ENCODE measurements at places on chromosomes 1 and 21. TPM values are rescaled to one million over a fixed set of nuclear protein-coding genes. Genes with fewer than 3 reads are reported as not detected.
A peak's percentile ranks its signal among the peaks of the same experiment; 100 is the strongest.

- H3K4me3 ChIP-seq: peak overlapping the region; percentile 90
- no peak for DNase-seq
- H3K36me3 ChIP-seq: no peaks in the 10 kb centered on the region
- peaks cover 50% of the 10 kb centered on the region for H3K27me3 ChIP-seq
Observed at GRCh38 chr1:218164930-218165700, 120.0 kb upstream of the RRP15 start.

GRCh38 chr21:34795548-34796180, 126.9 kb downstream of the CLIC6 start:
- H3K27ac ChIP-seq: peak overlapping the region; percentile 24
- no peaks in the 10 kb centered on the region for H3K4me1 ChIP-seq
- DNase-seq: no peak
- H3K36me3 ChIP-seq: peaks cover 16% of the 10 kb centered on the region
- H3K27me3 ChIP-seq: no peaks in the 10 kb centered on the region

DNA sequence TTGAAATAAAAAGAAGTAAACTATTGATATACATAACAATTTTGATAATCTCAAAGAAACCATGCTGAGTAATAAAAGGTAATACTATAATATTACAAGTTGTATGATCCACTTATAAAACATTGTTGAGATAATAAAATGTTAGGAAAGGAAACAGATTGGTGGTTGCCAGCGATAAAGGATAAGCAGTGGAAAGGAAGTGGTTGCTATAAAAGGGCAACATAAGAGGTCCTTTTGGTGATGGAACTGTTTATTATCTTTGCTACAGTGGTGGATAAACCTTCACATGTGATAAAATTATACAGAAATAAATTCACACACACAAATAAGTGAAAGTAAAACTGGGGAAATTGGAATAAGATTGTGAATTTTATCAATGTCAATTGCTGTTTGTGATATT, 15.1 kb downstream of the OR6F1 start:
- no peaks in the 10 kb centered on the region for H3K4me1 ChIP-seq
- DNase-seq: no peak
- no peaks in the 10 kb centered on the region for H3K36me3 ChIP-seq
- no peaks in the 10 kb centered on the region for H3K27me3 ChIP-seq
- no peak overlapping the region for H3K27ac ChIP-seq

Gene WDR26
- total RNA-seq: 157 TPM

Gene TMEM82
- not detected for total RNA-seq

- H3K27me3 ChIP-seq: no peaks in the 10 kb centered on the region
- peak overlapping the region; percentile 96 for H3K27ac ChIP-seq
- H3K4me1 ChIP-seq: peaks cover 32% of the 10 kb centered on the region
- H3K4me3 ChIP-seq: peak overlapping the region; percentile 81
Observed at GRCh38 chr1:2300004-2300771, 72.1 kb downstream of the SKI start.

DNA sequence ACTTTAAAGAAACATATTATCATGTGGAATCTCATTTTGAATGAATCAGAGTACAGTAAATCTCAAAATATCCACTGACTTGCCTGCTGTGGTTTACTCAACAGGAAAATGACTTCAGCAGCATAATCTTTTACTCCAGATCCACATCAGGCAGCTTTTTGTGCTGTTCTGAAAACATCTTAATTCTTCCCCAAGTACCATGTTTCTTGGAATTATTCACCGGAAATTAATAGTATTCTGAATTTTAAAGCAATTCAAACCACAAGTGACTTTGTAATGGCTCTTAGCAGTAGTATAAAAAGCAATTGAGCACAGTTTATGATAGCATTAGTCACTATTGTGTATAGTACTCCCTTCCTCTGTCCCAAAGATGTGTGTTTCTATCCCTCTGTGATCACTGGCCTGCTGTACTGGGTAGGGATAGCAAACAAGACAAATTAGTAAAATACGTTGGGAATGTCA, 64.2 kb upstream of the ERRFI1 start:
- no peak for DNase-seq
- H3K27ac ChIP-seq: no peak overlapping the region
- H3K36me3 ChIP-seq: peaks cover 5% of the 10 kb centered on the region
- peaks cover 23% of the 10 kb centered on the region for H3K27me3 ChIP-seq

GRCh38 chr21:39110431-39110830, 72.8 kb downstream of the PSMG1 start:
- H3K27ac ChIP-seq: no peak overlapping the region
- H3K27me3 ChIP-seq: peaks cover 48% of the 10 kb centered on the region
- no peak for DNase-seq
- no peaks in the 10 kb centered on the region for H3K4me1 ChIP-seq
- no peak overlapping the region for H3K4me3 ChIP-seq
- peaks cover 3% of the 10 kb centered on the region for H3K36me3 ChIP-seq

DNA sequence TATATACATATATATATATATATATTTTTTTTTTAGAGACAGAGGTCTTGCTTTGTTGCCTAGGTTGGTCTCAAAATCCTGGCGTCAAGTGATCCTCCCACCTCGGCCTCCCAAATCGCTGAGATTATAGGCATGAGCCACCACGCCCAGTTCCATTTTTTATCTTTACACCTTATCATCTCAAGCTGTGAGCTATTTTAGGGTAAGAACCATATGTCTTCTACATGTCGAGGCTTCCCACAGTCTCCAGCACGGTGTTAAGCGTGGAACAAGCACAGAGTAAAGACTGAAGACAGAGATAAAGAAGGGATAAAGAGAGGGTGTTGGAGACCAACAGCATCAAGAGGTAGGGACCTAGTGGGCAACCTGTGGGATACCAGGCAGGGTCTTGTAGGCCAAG, 14.2 kb downstream of the ARHGEF2 start:
- peak overlapping the region; percentile 93 for H3K27ac ChIP-seq
- no peak overlapping the region for H3K4me3 ChIP-seq
- H3K4me1 ChIP-seq: peaks cover 30% of the 10 kb centered on the region

DNA sequence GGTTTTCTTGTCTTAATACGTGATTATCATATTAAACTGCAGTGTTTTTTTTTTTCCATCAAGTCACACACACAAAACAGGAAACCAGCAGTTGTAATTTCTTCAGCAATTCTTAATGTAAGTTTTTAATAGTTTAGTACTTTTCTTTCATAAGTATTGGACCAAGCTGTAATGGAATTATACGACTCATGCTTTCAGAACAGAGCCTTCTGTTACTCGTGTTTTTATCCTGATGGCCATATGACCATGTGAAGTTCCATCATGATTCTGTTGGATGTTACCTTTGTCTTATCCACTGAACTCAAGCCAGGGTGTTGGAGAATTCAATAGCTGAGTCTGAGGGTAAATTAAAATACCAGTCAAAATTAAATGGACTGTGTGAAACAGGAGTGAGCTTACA, 72.0 kb upstream of the S1PR1 start:
- H3K36me3 ChIP-seq: no peaks in the 10 kb centered on the region
- no peak overlapping the region for H3K4me3 ChIP-seq
- H3K27ac ChIP-seq: no peak overlapping the region
- H3K27me3 ChIP-seq: no peaks in the 10 kb centered on the region

DNA sequence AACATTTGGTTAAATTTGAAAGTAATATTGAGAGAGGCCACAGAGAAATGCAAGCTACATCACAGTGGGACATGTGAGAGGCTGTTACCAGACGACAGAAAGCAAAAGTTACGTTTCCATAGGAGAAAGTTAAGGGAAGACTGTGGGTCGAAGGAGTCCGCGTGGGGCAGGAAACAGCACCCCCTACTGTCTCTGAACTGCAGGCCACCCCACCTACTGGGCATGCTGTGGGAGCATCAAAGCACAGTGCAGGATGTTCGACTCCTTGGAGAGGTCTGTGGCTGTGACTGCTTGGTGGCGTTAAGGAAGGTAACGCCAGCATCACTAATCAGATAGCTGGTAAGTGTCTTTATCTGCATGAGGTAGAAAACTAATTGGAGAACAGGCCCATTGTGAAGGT, 123.9 kb downstream of the PTBP2 start:
- peaks cover 17% of the 10 kb centered on the region for H3K27me3 ChIP-seq
- no peak overlapping the region for H3K4me3 ChIP-seq
- H3K27ac ChIP-seq: no peak overlapping the region
- H3K36me3 ChIP-seq: no peaks in the 10 kb centered on the region
- DNase-seq: no peak
- peaks cover 9% of the 10 kb centered on the region for H3K4me1 ChIP-seq

Gene CATSPERE
- total RNA-seq: 0.47 TPM

- no peak overlapping the region for H3K4me3 ChIP-seq
- no peaks in the 10 kb centered on the region for H3K36me3 ChIP-seq
- no peaks in the 10 kb centered on the region for H3K27me3 ChIP-seq
- no peak overlapping the region for H3K27ac ChIP-seq
- no peak for DNase-seq
- H3K4me1 ChIP-seq: peaks cover 8% of the 10 kb centered on the region
Observed at GRCh38 chr1:209610631-209610905, 27.1 kb downstream of the CAMK1G start.

- DNase-seq: no peak
- no peaks in the 10 kb centered on the region for H3K27me3 ChIP-seq
- no peak overlapping the region for H3K27ac ChIP-seq
- no peak overlapping the region for H3K4me3 ChIP-seq
- H3K4me1 ChIP-seq: peaks cover 13% of the 10 kb centered on the region
Observed at GRCh38 chr1:185334182-185334581, 17.1 kb upstream of the IVNS1ABP start.

DNA sequence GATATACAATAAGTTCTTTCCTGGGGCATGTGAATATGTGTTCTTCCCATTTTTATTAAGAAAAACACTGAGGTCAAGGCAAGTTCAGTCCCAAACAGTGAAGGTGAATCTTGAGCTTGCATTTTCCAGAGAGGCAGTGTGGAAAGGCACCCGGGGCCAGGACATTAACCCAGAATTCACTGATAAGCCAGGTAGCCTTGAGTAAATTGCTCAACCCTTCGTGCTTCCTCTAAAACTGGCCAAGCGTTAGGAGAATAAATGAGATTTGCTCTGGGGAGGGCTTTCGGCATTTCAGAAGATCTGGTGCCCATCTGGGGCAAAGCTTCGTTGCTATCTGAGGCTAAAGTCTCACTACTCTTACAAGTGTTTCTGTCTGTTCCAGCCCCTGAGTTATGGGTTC, 57.1 kb upstream of the KAZN start:
- no peak overlapping the region for H3K27ac ChIP-seq
- no peaks in the 10 kb centered on the region for H3K4me1 ChIP-seq
- H3K27me3 ChIP-seq: peaks cover 4% of the 10 kb centered on the region
- no peak for DNase-seq
- H3K36me3 ChIP-seq: no peaks in the 10 kb centered on the region

Gene EVA1C
- 21.9 TPM for total RNA-seq

DNA sequence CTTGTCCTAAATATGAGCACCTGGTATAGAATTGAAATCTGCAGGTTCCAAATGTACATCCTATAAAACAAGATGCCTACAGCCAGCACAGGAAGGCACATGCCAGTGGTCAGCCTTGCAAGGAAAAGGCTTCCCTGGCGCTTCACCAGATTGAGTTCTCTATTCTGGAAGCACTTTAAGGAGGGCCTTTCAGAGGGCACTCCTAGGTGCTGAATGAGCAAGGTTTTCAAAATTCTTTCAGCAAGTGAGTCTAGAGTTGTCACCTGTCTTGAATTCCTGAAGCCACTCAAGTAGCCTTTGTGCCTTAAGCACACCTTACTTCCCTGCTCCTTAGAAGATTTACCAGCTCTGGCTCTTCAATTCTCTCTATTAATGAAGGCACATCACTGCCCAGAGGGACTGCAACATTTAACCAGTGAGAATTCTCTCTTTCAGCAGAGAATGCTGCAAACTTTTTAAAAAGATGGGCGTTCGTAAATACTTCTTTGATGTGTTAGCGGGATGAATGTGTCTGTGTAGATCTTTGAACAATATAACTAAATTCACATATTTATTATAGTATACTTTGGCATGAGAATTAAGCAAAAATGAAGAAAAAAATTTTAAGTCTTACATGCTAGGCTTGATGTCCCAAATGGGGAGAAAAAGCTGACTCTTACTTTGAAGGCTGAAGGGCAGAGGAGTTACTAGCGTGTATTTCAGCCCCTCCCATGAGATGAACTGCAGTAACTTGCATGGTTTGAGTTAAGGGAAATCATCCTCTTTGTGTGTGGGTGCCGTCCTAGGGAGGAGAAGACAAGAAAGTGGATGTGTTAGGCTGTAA, 162.0 kb downstream of the NTPCR start:
- peaks cover 25% of the 10 kb centered on the region for H3K4me1 ChIP-seq
- H3K27ac ChIP-seq: no peak overlapping the region

DNA sequence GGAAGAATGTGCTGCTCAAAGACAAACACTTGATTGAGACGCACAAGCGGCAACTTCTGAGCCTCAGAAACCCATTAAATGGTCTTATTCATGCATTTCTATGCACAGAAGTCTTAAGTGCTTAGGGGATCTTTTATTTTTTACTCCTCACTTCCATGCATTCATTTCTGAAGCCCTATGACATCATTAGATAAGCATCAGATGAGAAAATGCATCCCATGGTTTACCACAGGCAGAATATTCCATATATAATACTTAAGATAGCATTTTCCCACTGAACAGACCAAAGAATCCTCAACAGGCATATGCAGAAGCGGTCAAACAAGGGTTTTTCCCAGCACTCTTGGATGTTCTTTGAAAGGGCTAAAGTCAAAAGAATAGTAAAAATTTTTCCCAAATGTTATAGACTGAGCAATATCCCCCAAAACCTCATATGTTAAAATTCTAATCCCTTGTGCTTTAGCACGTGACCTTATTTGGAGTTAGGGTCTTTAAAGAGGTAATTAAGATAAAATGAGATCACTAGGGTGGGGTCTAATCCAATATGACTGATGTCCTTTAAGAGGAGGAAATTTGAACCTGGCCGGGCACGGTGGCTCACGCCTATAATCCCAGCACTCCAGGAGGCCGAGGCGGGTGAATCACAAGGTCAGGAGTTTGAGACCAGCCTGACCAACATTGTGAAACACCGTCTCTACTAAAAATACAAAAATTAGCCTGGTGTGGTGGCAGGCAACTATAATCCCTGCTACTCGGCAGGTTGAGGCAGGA, 22.6 kb upstream of the FAM89A start:
- peaks cover 35% of the 10 kb centered on the region for H3K27me3 ChIP-seq
- no peak overlapping the region for H3K4me3 ChIP-seq
- H3K36me3 ChIP-seq: no peaks in the 10 kb centered on the region
- H3K27ac ChIP-seq: no peak overlapping the region

GRCh38 chr1:16117369-16117768, 38.5 kb downstream of the EPHA2 start:
- no peak overlapping the region for H3K27ac ChIP-seq
- H3K4me3 ChIP-seq: peak overlapping the region; percentile 55
- no peak for DNase-seq
- peaks cover 15% of the 10 kb centered on the region for H3K27me3 ChIP-seq

Gene TMPRSS15
- total RNA-seq: not detected

- H3K4me1 ChIP-seq: peaks cover 25% of the 10 kb centered on the region
- peak overlapping the region; percentile 97 for H3K4me3 ChIP-seq
- no peaks in the 10 kb centered on the region for H3K36me3 ChIP-seq
- no peaks in the 10 kb centered on the region for H3K27me3 ChIP-seq
Observed at GRCh38 chr1:235503403-235504121, 690 bp downstream of the B3GALNT2 start.

GRCh38 chr1:158864595-158864994, 33.4 kb downstream of the MNDA start:
- no peaks in the 10 kb centered on the region for H3K4me1 ChIP-seq
- H3K27me3 ChIP-seq: no peaks in the 10 kb centered on the region
- no peak overlapping the region for H3K4me3 ChIP-seq
- no peaks in the 10 kb centered on the region for H3K36me3 ChIP-seq
